ENCODE measurements at places on chromosomes 2 and 18.

DNA sequence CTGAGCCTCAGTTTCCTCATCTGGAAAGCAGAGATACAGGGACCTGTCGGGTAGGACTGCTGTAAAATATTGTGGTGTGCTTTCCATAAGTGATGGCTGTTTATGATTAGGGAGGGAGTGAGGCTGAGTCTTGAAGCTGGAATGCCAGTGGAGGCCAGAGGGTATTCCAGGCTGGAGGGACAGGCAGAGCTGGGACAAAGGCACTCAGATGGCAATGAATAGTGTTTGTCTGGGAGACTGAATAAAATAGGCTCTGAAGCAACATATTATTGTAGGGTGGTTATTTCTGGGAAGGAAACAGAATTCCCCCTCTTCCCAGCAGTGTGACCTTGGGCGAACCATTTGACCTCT lies 120.7 kb downstream of the INHBB start:
- DNase-seq = no peak

DNA sequence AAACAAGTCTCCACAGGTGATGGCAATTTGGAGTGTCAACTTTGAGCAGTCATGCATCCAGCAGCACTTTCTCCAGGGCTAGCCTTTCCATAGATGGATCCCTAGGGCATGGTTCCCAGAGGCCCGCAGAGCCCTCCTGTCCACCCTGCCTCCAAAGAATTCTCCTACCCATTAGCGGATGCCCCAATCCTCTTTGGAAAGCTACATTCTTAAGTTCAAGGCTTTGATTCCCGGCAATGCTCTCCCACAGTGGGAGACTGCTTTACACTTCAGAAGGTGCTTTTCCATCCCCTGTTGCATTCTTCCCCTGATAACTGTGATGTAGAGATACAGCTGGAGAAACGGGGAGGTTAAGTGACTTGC lies 61.3 kb downstream of the ACAA2 start:
- no peak for DNase-seq

GRCh38 chr2:95346738-95347671 lies 49.9 kb downstream of the KCNIP3 start:
- DNase-seq = no peak

- no peak for DNase-seq
Measured at GRCh38 chr2:197304556-197305011, 6.0 kb downstream of the ANKRD44 start.

GRCh38 chr2:72148003-72148836 lies 558 bp upstream of the CYP26B1 start:
- no peak for DNase-seq

- no peak for DNase-seq
Measured at GRCh38 chr2:153823880-153824279, 47.8 kb upstream of the GALNT13 start.

GRCh38 chr18:2510416-2510815 lies 60.9 kb downstream of the METTL4 start:
- DNase-seq = no peak

DNA sequence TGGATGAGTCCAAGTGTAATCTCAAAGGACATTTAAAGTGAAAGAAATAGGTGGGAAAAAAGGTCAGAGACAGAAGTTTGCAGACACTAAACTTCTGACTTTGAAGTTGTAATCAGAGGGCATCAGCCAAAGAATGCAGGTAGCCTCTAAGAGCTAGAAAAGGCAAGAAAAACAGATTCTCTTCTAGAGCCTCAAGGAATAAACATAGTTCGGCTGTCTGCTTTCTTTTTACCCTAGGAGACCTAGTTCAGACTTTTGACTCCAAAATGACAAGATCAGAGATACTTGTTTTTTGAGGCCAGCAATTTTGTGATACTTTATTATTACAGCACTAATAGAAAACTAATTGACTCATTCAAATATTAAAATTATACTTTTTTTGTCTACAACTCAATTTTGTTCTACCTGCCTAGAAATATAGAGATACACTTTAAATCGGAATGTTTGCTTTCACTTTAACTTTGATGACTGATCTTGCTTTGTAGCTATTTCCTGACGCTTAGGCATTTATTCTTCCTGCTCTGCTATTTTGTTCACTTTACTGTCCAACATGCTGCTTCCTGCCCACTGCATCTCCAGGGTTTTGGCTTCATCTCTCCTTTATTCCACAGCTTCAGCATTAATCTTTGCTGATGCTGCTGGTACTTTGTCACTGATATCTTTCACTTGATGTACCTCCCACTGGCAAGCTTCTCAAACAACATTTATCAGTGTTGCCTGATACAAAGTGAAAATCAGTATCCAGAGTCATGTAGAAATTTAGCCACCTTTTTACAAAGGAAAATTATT lies 272.5 kb downstream of the DSEL start:
- no peak for DNase-seq

- DNase-seq = no peak
Measured at GRCh38 chr2:25917832-25918231, 39.5 kb upstream of the ASXL2 start.

DNA sequence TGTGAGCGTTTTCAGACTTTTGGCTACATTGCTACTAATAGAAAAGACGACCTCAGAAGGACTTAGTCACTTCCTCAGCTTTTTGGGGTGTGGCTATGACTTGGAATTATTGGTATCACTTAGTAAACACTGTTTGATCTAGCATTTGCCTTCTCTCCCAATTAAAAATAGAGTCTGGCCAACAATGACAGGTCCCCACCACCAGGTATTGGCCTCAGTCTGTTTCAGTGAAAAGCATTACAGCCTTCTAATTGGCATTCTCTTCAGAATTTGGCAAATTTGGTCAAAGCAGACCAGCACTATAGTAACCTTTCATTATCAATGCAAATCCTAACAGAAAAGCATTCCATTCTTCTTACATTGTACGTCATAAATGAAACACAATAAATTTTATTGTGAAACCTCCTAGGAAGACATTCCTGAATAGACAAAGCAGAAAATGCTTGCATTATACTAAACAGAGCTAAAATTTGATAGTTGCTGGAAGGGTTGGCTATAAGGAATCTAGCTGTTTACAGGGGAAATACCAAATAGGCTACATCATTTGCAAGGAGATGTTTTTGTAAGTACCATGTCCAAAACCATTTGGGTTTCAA lies 613.9 kb downstream of the IRS1 start:
- no peak for DNase-seq

GRCh38 chr2:168767258-168767657 lies 35.2 kb upstream of the NOSTRIN start:
- no peak for DNase-seq

DNA sequence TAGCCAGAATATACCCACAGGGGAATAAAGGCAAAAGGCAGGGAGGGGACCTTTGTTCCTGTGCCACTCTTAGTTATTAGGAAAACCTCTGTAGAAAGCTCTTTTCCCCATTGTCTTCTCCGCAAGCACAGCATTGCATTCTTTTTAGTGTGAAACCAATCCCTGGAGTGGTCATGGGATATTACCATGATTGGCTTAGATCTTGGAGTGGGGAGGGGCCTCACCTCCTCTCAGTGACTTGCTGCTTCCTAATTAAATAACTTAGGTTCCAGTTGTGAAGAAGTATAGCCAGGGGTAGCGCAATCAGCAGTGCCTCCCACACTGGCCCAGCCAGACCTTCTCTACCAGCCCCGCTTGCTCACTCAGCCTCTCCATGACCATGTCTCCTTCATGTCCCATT lies 49.9 kb upstream of the AFF3 start:
- no peak for DNase-seq

- no peak for DNase-seq
Measured at GRCh38 chr2:168002021-168002553, 245.3 kb downstream of the STK39 start.

DNA sequence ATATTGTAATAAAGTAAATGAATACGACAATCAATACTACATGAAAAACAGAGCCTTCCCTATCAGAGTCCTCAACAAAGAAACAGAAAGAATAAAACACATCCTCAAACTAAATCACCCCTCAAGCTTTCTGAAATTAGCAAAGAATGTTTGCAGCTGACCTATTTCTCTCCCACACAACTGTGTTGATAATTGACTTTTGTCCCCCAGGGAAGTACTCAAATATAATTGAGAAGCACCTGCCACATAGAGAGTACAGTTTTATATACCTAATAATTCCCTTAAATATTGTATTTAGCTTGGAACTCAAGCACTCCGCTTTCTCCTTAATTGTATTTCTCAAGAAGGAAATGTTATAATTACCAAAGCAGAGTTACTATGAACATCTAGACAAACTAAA lies 12.6 kb downstream of the CACNB4 start:
- no peak for DNase-seq

- no peak for DNase-seq
Measured at GRCh38 chr18:3839581-3839981, 389.6 kb downstream of the TGIF1 start.

DNA sequence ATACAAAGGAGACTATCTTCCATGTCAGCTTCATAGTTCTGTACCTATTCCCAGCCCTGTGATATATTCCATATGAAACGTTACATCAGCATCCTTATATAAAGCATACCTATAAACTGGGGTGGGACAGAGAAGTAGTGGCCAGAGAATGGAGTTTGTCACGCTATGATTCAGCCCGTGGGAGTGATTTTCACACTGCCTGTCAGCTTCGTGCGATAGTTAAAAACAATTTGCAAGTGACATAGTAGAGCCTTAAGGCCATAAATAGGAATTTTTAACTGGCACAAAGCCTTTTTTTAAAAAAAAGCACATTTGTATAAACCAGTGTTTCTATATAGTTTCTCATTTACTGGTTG lies 30.2 kb downstream of the PKP4 start:
- no peak for DNase-seq

DNA sequence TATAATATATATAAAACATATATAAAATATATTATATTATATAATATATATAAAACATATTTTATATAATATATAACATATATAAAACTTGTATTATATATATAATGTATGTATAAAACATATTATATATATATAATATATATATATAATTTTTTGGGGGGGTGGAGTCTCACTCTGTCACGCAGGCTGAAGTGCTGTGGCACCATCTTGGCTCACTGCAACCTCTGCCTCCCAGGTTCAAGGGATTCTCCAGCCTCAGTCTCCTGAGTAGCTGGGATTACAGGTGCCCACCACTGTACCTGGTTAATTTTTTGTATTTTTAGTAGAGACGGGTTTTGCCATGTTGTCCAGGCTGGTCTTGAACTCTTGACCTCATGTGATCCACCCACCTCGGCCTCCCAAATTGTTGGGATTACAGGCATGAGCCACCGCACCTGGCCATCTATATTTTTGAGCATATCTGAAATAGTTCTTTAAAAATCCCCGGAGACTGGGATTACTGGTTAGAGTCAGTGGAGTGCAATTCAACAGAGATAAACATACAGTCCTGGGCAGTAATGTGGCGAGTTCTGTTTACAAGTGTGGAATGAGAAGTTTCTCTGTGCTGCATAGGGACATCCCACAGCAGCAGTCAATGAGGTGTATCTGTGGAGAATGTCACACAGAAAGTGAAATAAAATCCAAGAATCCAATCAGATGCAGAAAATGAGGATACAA lies 208.4 kb downstream of the MYCN start:
- DNase-seq = no peak

DNA sequence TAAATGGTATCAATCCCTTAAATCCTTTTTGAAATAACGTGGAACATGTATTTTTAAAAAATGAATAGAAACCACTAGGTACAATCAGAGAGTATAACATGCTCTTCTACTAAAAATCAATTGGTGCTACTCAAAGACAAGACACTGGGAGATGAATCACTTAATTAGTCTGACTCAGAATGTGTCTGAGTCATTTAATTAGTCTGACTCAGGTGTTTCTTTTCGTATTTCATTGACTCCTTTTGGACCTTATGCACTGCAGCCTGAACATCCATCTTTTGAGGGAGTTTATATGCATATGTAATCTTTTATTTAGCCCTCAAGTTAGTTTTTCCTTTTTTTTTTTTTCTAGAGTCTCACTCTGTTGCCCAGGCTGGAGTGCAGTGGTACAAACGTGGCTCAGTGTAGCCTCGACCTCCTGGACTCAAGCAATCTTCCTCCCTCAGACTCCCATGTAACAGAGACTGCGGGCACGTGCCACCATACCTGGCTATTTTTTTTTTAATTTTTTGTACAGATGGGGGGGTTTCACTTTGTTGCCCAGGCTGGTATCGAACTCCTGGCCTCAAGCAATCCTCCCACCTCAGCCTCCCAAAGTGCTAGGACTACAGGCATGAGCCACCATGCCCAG lies 26.5 kb downstream of the PPP4R3B start:
- DNase-seq = no peak

DNA sequence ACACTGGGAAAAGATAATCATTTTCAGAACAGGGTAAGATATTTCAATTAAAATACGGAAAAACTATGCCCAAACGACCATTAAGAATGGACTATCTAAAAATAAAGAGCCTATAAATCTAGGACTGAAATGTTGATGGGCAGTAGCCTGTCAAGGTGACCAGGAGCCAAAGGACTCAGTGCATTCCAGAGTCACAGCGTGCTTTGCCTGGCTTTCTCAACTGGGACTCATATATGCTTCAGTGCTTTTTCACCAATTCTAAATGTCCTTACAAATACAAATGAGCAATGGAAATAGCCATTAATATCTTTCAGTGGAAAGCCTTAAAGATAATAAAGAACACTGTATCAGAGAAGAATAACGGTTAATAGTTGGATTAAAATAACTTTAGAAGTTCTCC lies 35.4 kb downstream of the PREPL start:
- no peak for DNase-seq

- DNase-seq = no peak
Measured at GRCh38 chr2:42089340-42089925, 41.6 kb downstream of the PKDCC start.

- no peak for DNase-seq
Measured at GRCh38 chr2:233455491-233455890, 101.2 kb downstream of the DGKD start.

DNA sequence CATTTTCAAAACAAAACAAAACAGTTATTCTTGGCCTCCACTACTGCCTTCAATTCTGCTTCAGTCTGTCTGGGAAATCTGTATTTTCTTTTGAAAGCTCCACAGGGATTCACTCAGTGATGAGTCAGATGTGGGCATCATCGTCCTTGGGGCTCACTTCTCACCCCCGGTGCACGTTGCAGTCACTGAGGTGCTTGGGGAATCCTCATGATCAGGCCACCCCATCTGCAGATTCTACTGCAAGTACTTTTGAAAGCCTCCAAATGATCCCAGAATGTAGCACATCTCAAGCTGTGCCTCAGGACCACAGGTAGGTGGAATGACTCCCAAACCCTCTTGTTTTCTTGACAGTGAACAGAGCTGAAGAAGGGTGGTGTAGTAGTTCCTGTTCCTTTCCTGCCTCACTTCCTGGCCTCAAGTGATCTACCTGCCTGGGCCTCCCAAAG lies 34.3 kb downstream of the LPIN2 start:
- DNase-seq = no peak

DNA sequence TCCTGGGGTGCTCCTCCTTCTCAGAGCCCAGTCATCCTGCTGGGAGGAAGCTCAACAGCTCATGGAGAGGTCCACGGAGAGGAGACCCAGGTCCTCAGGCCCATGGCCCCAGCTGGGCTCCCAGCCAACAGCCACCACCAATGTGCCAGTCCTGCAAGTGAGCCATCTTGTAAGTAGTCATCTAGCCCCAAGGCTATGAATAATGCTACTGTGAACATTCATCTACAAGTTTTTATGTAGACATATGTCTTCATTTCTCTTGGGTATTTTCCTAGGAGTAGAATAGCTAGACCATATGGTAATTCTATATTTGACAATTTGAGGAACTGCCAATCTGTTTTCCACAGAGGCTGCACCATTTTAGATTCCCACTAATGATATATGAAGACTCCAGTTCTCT lies 166.1 kb downstream of the MTCL1 start:
- no peak for DNase-seq

GRCh38 chr2:132627536-132627935 lies 42.5 kb downstream of the LYPD1 start:
- no peak for DNase-seq

GRCh38 chr2:60838481-60838880 lies 42.9 kb upstream of the REL start:
- no peak for DNase-seq

- DNase-seq = no peak
Measured at GRCh38 chr2:207801259-207801658, 31.6 kb upstream of the FZD5 start.
